ENCODE measurements at places on chromosomes 1 and 21.

DNA sequence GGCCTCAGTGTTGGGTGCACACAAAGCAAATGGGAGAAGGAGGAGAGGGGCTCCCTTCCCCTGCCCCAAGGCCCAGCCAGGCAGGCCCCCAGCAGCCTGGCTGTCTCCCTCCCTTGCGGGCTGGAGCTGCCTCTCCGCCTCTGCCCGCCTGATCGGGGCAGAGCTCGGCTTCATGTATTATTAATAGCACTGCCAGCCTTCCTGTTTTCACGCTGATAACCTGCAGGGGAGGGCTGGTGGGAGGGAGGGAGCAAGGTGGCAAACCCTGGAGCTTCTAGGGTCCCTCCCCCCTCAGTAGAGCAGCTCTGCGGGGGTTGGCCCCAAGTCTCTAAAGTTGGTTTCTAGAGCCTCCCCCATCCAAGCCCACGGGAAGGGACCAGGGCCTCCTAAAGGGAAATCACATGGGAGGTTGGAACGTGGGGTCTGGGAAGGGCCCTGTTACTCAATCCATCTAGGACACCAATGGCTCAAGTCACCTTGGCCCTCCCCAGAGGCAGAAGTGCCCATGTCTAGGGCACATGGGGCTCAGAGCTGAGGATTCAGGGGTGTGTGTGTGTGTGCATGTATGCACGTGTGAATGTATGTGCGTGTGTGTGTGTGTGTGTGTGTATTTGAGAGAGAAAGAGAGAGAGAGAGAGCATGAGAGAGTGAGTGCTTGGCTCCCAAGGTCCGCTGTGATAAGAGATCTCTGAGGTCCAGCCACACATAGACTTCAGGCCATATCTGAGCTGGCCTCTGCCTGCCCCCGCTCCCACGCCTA lies 21.8 kb upstream of the POU3F1 start:
- no peak for DNase-seq

GRCh38 chr1:23997812-23998211 lies 17.7 kb upstream of the SRSF10 start:
- DNase-seq: no peak

GRCh38 chr1:77281491-77282186 lies at the start of gene AK5:
AK5 (plus strand) TSS chr1:77282019; CDS start chr1:77282314, 295 bp downstream.
- peak; percentile 78 for DNase-seq

DNA sequence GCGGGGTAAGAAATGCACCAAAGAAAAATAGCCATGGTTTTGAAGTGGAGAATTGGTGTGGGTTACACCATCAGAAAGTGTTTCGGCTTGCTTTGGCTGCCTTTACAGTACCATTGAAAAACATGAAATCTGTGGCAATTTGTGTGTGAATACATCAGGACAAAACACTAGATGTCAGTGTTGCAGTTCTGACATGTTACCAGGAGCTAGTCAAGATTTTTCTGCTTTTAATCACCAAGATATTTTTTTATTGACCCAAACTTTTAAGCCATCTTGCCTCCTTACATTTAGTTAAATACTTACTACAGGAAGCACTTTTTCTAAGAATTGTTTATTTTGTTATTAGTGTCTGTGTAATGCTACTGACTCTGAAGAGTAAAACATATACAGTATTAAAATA lies 14.3 kb downstream of the RRP15 start:
- peak; percentile 51 for DNase-seq

Measured in AG08395 (cell line).